ENCODE measurements at places on chromosomes 7 and 10.

GRCh38 chr7:43570688-43571365, 12.1 kb upstream of the STK17A start:
- no peak for DNase-seq

- no peak for DNase-seq
Observed at GRCh38 chr10:124904796-124905195, 37.1 kb upstream of the ZRANB1 start.

- DNase-seq, result peak; percentile 27
Observed at GRCh38 chr7:149776848-149777407, 3.5 kb upstream of the ZNF467 start.

GRCh38 chr7:1232103-1232466, 587 bp upstream of the UNCX start:
- DNase-seq, result no peak

DNA sequence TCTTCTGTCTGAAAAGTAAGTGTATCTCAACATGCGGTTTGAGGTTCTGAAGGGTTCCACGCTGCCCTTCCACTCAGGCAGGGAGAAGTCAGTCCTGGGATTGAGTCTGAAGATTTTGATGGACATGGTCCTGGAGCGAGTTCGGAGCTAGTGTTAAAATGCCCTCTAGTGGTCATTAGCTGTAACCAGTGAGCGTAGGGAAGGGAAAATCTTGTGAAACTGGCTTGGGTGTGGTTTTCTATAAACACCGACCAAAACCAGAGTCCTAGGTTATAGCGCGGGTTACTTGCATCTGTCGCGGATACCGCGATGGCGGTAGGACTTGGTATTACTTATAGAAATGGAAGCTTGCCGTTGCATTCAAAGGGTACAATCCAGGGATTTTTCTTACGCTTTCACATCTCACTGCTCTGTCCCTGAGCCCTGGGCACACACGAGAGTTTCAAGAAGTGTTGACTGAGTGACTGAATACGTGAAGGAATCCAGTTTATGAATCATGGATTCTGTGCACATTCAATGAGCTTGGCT, 348.2 kb upstream of the C7orf33 start:
- peak; percentile 70 for DNase-seq

DNA sequence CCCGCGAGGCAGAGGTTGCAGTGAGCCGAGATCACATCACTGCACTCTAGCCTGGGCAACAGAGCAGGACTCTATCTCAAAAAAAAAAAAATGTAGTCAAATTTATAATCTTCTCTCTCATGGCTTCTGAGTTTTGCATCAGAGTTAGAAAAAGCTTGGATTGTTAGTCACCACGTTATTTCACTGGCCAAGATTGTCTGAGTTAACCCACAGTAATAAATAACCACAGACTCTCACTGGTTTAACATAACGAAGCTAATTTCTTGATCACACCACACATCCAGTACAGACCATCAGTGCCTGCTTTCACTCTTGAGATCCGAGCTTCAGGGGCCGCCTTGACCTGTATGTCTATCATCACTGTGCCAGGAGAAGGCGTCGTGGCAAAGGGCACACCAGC, 116.8 kb upstream of the JCAD start:
- DNase-seq, result no peak

DNA sequence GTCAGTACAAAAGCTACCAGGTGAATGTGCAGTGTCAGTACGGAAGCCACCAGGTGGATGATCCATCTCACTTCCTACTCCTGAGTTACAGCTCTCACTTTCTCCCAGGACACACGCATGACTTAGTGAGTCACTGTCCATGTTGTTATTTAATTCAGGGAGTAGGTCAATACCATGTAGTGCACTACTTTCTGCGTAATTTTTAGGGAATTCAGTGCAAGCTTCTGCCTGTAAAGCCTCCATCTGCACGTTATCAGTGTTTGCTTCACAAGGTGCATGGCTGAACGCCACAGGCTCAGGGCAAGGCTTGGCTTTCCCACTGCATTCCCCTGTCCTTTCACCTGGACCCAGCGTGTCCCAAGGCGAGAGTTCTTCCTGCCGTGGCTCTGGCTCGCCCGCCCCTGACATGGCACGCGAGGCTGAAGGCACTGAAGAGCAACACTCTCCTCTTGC, 59.5 kb downstream of the LARP4B start:
- DNase-seq, result no peak

- no peak for DNase-seq
Observed at GRCh38 chr10:114174695-114175188, 739 bp upstream of the CCDC186 start.

GRCh38 chr10:92574548-92575261, 812 bp upstream of the IDE start:
- DNase-seq, result no peak

DNA sequence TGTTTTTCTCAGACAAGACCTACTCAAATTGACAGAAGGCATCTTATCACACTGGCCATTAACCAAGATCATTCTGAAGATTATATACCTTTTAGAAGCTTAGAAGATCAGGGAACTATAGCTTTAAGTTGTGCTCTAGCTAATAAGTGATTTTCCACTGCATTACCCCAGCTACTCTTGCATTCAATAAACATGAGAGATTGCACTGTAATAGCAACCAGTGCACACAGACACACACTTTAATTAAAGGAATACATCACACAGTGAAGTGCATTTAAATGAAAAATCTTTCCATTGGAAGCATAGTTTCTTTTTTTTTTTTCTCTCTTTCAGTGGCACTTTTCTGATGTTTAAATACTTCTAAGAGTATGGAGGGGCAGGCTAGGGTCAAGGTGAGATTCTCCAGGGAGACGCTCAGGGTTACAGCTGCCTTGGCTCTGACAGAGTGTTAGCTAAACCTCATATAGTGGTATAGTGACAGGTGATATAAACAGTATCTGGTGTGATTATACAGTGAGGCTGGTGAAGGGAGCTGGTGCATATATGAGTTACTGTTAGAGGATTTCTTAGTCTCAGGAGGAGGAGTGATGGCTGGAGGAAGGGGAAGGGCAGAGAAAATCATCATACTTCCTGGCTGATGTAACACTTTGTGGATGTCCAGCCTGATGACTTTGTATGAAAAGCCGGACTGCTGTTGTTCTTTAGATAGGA, 369.5 kb downstream of the SORCS3 start:
- DNase-seq, result no peak

GRCh38 chr10:31147210-31147608, 115.5 kb upstream of the ZNF438 start:
- no peak for DNase-seq

GRCh38 chr10:124745252-124745651, 1.1 kb upstream of the FAM53B start:
- DNase-seq, result no peak

DNA sequence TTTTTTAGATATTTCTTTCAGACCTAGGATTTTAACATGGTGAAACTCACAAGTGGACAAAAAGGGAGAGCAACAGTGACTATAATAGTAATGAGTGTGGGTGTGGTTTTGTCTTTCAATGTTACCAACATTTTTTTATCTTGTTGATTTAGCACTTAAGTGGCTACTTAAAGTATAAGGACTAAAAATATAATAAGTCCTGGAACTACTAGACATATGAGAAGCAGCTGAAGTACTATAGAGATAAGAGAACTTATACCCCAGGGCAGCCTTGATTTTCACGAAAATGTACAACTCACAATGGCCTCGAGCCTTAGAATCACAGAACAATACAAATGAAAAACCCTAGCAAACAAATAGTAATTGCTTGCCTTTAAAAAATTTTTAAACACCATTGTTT, 1151.8 kb downstream of the TYW1 start:
- peak; percentile 11 for DNase-seq

GRCh38 chr7:123717689-123718088, 31.1 kb downstream of the WASL start:
- no peak for DNase-seq

DNA sequence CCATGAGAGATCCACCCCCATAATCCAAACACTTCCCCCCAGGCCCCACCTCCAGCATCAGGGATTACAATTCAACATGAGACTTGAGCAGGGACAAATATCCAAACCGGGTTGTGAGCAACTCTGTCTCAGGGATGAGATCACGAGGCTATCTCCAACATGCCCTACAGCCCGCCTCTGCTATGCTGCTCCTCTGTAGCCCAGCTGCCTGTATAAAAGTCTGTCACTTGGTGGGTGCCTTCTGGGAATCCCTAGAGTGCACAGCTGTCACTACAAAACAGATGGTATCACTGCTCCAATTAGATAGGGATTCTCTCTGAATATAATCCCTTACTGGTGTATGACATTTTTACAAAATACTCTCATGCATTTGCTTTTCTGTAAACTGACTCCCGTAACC, 114.9 kb upstream of the NANOS1 start:
- no peak for DNase-seq

DNA sequence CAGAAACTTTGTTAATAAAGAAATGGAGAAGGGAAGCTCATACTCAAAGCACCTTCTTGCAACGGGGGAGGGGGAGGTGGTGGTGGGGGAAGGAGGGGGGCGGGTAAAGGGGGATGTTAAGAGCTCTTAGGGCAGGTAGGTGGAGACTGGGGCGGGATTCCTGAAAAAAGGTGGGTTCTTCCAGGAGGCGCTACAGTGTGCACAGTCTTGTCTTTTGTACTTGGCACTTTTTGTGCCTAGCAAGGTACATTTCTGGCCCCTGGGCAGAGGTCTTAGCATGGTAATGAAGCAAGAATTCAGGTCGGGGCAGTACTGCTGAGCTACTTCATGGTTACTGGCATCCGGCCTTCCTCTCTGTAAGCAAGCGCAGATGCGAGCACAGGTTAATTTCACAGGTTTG, 15.2 kb upstream of the LAMB4 start:
- DNase-seq, result no peak

GRCh38 chr7:8325067-8325466, 63.1 kb upstream of the ICA1 start:
- DNase-seq, result no peak

GRCh38 chr10:79333513-79333912, 13.8 kb upstream of the PPIF start:
- no peak for DNase-seq

- DNase-seq, result no peak
Observed at GRCh38 chr7:66668677-66669076, 40.0 kb downstream of the KCTD7 start.

DNA sequence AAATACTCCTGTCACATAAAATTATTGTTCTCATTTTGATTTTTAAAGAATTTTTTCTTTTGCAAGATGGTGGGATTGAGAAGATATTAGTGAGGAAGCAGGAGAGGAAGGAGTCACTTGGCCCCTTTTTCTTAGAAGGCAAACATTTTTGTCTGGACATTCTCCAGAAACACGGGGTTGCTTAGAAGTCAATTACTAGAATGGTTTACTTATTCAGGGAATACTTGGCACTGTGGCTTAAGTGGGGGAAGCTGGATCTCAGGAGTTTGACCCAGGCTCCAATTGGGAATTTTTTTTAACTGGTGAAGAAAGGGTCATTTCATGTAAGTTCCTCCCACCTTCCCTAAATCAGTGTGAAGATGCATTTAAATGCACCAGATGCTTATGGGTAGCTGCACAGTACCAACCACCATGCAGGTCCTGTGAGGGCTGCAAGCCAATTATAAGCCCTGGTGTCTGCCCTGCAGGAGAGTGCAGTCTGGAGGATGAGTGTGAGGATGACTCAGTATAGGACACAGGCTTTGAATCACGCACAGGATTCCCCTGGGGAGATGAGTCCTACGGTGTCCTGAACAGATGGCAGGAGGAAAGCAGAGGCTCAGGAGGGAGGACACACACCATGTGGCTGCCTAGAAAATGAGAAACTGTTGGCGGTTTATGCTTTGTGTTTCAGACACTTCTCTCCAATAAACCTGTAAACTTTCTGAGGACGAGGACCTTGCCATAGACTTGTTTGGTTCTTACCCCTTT, 299.1 kb downstream of the PLXNA4 start:
- no peak for DNase-seq

DNA sequence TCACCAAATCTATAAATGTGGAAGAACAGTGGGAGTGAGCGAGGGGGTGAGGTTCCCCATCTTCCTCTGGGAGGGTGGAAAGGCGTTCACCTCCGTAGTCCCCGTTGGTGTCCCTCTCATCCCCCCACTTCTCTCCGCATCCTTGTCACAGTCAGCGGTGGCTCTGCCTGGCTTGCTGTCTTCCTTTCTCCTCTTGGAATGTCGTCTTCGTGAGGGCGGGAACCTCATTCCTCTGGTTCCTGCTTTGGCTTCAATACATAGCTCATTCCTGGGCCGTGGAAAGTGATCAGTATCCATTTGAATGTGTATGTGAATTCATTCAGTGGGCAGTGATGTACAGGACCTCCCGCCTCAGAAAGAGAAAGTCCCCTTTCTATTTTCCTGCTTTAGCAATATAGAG, 289.4 kb downstream of the CAMK1D start:
- DNase-seq, result no peak

DNA sequence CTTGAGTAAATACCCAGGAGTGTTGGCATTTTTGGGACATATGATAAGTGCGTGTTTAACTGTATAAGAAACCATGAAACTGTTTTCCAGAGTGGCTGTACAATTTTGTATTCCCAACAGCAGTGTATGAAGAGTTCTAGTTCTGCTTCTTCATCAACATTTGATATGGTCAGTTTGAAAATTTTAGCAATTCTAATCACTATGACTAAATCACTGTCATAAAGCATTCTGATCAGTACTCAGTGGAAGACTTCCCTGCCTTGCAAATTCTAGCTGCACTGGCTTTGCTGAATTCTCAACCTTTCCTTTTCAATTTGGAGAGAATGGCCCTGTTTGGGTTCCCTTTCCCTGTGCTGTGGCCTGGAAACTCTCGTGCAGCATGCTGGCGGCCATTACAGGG, 18.6 kb upstream of the FAM221A start:
- no peak for DNase-seq

- DNase-seq, result no peak
Observed at GRCh38 chr10:63899673-63900300, 378.6 kb downstream of the REEP3 start.

DNA sequence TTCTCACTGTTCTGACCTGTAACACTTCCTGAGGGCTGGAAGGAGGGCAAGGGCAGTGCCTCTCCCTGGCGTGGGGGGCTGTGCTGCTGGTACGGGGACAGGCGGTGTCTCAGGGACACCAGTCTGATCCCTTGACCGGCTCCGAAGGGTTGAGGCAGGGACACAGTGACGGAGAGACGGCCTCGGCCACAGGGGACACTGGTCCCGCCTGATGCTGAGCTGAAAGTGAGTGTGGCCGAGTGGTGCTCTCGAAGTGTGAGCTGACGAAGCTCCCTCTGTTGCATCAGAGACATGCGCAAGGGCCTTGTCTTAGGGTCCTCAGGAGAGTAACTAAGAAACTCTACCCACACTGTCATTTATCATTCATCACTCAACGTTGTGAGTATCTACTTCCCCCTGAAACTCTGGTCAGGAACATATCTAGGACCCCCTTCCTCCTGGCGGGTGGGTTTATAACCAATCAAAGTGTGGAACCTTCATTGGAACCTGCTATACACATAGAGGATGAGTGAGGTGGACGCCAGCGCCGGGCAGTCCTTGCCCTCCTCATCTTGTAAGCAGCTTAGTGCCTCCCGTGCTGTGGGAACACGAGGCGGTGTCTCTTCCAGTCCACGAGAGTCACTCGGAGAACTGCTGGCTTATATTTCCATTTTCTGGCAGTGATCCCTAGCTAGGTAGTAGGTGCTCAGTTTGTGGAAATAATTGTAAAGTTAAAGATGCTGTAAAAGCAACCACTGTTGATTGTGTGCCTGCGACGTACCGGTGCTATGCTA, 283.1 kb downstream of the DNAJB6 start:
- DNase-seq, result no peak

GRCh38 chr10:124650820-124651401, 93.3 kb downstream of the FAM53B start:
- DNase-seq, result no peak

GRCh38 chr7:94655126-94655847, 646 bp downstream of the SGCE start:
- peak; percentile 38 for DNase-seq

All from NCI-H146 (cell line).